ENCODE measurements at places on chromosomes 7 and 10. TPM values are rescaled to one million over a fixed set of nuclear protein-coding genes. Genes with fewer than 3 reads are reported as not detected.

The NPC1L1 gene
- total RNA-seq = not detected

The GIMAP2 gene
- 0.09 TPM for total RNA-seq

The STN1 gene
- total RNA-seq = 17.9 TPM

The HOXA13 gene
- not detected for total RNA-seq

The ACBD7 gene
- total RNA-seq = 0.47 TPM

The MALSU1 gene
- total RNA-seq = 28.3 TPM

The HTRA1 gene
- total RNA-seq = 523 TPM

The MSMB gene
- not detected for total RNA-seq

The KIAA1217 gene
- total RNA-seq = 16.4 TPM

The AOAH gene
- not detected for total RNA-seq

The COPG2 gene
- total RNA-seq = 12.1 TPM

The SMC3 gene
- 17.3 TPM for total RNA-seq

The PDCD4 gene
- total RNA-seq = 85.8 TPM

The KCNH2 gene
- total RNA-seq = 0.12 TPM

The SLC16A9 gene
- total RNA-seq = 1.8 TPM

The PDE1C gene
- 6.4 TPM for total RNA-seq

All from pericardium fibroblast (primary cell).